Right cardiac atrium (tissue), 5 donors: ENCODE measurements at places on chromosomes 4 and X.

DNA sequence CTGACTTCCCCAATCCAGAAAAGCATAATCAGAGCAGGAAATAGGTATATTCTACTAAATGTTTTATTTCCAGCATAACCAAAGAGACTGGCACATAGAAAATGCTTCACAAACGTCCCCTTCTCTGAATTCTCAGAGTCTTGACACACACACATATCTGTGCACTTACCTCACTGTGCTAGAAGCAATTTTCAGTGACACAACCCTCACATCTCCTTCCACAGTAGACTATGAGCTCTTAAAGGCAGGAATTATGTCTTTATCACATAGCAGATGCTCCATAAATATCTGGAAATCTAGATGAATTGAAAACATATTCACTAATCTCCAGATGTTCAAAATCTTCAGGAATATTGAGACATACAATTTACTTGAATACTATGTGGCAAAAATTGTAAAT lies 5.9 kb downstream of the SOWAHB start:
- no peak for DNase-seq

GRCh38 chrX:107505223-107505622 lies 55.8 kb downstream of the FRMPD3 start:
- no peak for DNase-seq

DNA sequence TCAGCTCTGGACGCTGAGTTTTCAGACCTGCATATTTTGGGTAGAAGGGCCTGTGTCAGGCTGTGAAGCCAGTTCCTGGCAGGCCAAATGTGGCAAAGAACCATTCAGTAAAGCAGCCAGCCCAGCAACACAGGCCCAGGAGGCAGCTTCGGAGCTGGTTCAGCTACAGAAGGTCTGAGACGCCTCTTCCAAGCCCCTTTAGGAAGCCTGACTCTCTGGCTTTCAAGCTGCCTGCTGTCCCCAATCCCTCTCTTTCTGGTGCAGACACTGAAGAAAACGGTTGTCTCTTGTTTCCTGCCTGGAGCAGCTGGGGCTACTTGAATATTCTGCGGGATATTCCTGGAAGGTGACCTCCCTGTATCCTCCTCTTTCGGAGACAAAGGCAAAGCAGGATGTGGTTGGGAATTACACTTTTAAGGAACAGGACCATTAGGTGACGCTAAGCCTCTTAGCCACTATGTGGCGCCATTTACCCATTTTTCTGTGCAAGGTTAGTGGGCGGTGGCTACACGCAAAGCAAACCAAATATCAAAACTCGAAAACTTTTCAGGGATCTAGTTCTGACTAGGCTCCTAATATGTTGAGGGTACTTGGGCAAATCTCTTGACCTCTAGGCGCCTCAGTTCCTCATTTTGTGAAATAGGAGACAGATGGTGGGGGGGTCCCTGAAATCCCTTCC lies 47.2 kb upstream of the LAS1L start:
- peak; percentile 32 for DNase-seq

GRCh38 chr4:22003878-22004277 lies 55.3 kb upstream of the KCNIP4 start:
- no peak for DNase-seq

- DNase-seq = peak; percentile 23
Observed at GRCh38 chr4:76194325-76194724, 19.3 kb downstream of the SCARB2 start.
